IMR-90 (cell line): ENCODE measurements at places on chromosomes 1 and 21.

DNA sequence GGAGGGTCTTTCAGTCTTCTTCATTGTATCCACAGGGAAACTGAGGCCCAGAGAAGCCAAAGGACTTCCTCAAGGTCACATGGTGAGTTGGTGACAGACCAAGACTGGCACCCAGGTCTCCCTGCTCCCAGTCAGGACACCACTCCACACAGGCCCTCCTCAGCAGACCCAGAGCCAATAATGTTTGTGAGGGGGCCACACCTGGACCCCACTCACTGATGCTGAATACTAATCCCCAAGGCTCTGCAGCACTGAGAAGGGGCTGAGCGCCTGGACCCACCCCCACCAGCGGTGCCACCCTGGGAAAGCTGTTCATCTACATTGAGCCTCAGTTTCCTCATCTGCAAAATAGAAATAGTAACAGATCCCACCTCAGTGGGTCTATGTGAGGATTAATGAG is 79.5 kb downstream of the GLIS1 start:
- DNase-seq, result no peak

GRCh38 chr1:166972826-166973225 is 2.5 kb downstream of the ILDR2 start:
- no peak for DNase-seq

- DNase-seq, result no peak
Observed at GRCh38 chr1:155717041-155717440, 28.1 kb downstream of the DAP3 start.

DNA sequence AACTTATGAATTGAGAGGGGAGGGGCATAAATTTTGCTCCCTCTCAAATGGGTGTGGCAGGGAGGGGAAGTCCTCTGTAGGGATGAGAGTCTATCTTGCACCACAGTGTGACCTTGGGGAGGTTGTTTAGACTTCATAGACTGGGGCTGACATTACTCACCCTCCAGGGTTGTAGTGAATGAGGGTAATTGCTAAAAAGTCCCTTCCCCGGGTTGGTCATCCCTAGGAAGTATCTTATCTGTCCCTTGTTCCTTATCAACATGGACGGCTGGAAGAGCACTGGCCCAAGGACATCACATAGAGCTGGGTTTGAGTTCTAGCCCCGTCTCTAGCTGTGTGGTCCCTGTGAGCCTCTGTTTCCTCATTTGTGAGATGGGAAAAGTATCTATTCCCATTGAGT is 52.4 kb upstream of the SLC2A1 start:
- no peak for DNase-seq

DNA sequence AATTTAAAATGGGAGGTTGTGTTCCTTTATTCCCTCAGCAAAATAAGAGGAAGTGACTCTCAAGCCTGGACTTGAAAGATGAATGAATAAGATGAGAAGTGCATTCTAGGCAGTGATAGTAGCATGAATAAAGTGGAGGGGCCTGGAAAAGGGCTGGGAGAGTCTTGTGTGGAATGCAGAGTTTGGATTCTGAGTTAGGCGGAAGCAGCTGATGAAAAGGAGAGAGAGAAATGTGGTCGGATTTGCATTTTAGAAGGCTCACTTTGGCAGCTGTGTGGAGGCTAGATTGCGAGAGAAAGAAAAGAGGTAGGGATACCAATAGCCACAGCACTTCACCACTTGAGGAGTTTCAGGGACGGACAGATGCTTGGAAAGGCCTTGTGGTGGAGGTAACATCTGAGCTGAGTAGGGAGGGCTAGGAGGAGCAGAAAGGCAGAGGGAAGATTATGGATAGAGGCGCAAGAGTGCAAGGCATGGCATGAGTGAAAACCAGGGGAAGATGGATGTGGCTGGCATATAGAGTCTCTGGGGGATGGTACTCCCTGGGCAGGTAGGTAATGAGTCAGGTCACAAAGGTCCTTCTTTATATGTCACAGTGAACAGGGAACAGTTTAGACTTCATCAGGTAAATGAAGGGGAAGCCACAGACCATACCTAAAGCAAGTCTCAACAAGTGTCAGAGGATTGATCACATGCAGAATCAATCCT is 59.6 kb downstream of the ST3GAL3 start:
- peak; percentile 14 for DNase-seq
